Hepatic stellate cell (primary cell): ENCODE measurements at places on chromosomes 3 and 15.

GRCh38 chr15:81752546-81752942, 293.3 kb downstream of the MEX3B start:
- no peak for DNase-seq

GRCh38 chr3:14812196-14812790, 6.5 kb upstream of the FGD5 start:
- no peak for DNase-seq

GRCh38 chr3:40396406-40396805, 9.4 kb downstream of the ENTPD3 start:
- no peak for DNase-seq

DNA sequence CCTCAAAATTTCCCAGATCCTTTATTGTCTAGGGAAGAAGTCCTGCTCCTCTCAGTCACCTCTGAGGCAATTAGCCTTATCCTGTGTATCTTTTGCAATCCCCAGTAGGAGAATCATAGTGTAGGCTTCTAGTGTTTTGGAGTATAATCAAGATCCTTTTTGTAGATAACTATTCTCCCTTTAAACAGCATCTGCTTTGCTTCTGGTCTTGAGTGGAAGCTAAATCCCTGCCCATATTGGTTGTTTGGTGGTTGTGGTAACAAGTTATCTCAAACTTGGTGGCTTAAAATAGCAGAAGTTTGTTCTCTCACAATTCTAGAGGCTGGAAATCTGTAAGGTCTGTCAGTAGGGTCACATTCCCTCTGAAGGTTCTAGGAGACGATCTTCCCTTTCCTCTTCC, 217.5 kb upstream of the RASGRP1 start:
- DNase-seq, result no peak

GRCh38 chr3:111936967-111937366, 41.9 kb upstream of the ABHD10 start:
- DNase-seq, result no peak

- DNase-seq, result no peak
Observed at GRCh38 chr3:143315766-143316165, 196.2 kb downstream of the CHST2 start.

- DNase-seq, result no peak
Observed at GRCh38 chr3:27688053-27688452, 34.1 kb downstream of the EOMES start.

- DNase-seq, result peak; percentile 82
Observed at GRCh38 chr15:59221511-59222505, 15.2 kb downstream of the LDHAL6B start.

DNA sequence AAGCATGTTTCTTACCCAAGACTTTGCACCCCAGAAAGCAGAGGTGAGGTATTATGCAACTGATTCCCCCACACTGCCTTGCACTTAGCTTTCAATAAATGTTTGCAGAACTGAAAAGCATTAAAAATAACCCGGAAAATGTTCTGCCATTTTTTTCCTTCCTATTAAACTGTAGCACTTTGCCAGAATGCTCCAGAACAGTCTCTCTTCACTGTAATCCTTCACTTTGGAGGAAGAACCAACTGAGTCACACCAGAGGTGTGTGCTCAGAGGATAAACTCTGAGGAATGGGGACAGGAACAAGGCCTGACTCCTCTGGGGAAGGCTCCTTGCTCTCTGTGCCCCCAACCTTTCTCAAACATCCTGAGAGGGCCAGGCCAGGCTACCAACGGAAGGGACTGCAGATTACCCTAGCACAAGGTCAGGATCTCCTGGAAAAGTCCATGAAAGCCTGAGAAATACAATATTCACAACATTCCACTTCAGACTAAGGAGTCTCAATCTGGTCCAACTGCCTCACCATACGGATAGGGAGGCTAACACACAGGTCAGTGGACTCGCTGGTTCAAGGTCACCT, 19.0 kb downstream of the ANP32A start:
- DNase-seq, result no peak

GRCh38 chr3:179369621-179370020, 22.1 kb downstream of the MFN1 start:
- DNase-seq, result no peak

DNA sequence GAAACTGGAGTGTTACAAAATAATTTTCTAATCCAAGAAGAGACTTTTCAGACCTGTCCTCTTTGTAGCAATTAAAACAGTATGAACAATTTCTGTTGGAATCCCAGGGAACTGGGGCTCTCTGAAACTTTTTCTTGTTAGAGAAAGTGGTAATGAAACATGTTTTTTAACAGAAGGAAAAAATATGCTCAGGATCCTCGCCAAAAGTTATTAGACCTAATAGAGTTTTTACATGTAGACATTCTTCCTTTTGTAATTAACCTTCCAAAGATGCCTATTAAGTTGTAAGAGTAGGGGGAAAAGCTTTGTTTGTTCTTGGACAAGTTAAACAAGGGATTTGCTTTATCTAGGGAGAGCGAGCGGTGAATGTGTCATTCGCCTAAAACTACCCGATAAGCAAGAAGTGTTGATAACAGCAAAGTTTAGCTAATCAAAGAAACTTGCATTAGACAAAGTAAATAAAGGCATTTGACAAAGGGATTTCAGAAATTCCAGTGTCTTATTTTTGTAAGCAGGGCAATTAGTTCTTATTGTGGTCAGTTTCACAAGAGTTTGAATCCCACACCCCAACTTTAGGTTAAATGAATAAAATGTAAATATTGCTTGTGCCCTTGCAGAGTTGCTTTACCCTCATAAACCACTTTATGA, 2.3 kb downstream of the RARB start:
- no peak for DNase-seq

GRCh38 chr15:76803049-76803571, 102.0 kb downstream of the SCAPER start:
- no peak for DNase-seq

DNA sequence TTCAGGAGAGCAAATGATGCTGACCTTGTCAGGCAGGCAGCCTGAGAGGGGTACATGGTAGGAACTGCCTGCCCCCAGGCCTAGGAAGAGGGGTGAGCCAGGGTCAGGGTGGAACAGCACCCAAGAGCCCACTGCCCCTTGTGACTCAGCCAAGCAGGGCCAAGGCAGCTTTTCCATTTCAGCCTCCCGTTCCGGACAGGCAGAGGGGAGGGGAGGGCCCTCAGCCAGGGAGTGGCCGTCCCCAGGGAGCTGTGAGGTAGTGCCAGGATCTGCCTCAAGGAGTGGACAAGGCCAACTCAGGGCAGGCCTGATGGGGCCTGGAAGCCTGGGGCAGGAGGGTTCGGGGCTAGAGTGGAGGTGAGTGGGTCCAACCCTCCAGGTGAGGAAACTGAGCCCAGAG, 5.1 kb upstream of the ANKRD63 start:
- no peak for DNase-seq

DNA sequence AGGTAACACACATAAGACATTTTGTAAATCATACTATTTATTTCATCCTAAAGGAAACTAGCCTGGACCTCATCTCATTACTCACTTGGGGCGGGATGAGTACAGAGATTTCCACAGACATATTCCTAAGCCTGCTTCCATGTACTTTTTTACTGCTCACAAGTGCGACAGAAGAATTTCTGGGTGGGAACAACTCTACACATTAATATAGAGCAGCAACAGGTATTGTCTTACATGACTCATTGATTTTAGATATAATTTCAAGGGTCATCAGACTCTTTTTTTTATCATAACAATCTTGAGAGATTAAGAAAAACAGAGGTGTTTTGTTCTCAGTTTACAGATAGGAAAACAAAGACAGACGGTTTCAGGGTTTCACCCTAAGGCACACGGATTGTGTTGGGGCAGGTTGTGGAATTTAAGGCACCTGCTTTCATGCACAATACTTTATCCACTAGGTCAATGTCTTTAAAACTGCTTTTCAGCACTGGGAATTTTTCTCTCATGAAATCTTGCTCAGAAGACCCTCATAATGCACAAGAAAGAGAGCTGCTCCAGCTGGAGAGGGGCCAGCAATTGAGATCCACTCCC, 186.7 kb upstream of the CDIN1 start:
- DNase-seq, result no peak

DNA sequence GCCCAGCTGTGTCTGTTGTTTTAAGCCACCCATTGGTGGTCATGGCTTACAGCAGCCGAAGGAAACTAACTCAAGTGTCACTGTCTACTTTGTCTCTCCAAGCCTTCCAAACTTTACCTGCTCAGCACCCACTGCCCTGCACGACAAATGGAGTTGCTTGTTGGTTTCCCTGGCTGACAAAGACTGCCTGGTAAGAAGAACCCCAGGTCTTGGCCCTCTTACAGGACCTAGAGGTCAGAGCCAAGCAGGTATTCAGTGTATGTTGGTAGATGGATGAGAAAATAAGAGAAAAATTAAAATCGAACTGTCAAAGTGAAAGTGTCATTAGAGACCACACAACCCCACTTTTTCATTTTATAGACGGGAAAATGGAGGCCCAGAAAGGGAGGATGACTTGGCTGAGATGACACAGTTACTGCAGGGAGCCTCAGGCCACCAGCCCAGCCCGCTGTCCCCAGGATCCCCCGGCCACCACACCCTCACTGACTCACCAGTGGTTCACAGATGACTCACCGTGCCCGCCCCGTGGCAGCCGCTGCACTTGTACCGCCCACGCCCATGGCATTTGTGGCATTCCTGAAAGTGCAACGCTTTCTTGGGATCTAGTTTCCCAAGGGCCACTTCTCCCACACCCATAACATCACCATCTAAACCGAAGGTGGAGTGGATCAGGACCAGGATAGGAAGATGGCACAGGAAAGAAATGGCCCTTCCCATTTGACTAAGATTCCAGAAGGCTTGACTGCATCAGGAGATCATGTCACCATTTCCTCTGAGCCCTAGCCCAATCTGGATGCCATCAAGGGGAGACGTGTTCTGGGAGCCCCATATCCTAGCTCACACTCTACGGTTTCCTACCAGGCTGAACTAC, 15.2 kb downstream of the SSUH2 start:
- peak; percentile 92 for DNase-seq

DNA sequence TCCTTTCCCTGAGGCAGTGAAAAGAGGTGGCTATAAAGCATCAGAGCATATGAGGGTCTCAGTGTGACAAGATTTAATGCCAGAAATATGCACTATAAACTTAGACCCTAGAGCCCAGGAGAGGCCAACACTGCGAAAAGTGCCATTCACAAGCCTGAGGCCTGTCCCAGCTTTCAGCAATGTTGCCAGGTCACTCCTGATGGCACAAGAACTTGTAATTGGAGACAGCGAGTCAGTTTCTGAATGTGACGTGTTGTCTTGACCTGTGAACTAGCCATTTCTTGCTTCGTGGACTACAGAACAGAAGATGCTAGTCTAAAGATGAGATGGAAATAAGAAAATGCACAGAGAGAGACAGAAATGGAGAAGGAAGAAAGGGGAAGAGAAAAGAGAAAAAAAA, 87.9 kb downstream of the WDR72 start:
- no peak for DNase-seq

DNA sequence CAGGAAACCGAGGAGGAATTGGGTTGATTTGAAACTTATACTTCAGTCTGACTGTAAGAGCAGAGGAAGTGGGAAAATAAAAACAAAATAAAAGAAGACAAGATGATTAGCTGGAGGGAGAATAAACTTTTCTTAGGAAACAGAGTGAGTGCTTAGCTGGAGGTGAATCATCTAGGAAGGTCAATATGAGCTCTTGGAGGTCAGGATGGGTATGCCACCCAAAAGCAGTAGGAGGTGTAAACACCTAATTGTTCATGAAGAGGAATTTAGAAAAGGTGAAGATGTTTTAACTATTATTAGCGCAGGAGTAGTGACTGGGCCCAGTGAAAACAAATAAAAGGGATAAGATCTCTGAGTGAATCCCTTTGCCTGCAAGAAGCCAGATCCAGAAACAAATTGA, 39.9 kb upstream of the ARL14 start:
- DNase-seq, result no peak

DNA sequence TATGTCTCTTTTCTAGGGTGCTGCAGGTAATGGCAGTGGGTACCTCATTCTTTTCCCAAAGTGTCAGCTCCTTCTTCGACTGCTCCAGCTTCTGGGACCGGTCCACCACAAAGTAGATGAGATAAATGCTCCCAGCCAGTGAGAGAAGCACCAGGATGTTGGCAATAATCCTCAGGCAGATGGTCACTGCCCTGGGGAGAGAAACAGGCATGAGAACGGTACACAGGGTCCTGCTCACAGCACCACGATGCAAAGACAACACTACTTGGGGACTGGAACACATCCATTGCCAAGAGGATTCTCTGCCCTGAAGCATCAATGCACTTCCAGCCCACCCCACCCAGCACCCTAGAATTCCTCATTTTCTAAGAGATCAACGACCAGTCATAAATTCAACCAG, 22.4 kb downstream of the TMC3 start:
- DNase-seq, result no peak

DNA sequence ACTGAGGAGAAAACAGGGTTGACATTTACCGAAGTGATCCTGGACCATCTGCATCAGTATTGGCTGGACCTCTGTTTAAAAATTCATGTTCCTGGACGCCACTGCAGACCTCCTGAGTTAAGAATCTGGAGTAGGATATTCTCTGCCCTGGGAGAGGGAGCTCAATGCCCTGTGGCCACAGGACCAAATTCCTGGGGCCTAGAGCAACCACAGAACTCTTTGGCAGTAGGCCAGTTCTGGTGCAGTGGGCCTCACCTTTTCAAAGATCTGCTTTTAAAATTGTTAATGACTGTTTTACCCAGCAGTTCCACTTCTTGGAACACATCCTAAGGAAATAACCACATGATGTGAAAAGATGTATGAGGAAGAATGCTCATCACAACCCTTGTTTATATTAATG, 133.3 kb upstream of the ADPGK start:
- no peak for DNase-seq

DNA sequence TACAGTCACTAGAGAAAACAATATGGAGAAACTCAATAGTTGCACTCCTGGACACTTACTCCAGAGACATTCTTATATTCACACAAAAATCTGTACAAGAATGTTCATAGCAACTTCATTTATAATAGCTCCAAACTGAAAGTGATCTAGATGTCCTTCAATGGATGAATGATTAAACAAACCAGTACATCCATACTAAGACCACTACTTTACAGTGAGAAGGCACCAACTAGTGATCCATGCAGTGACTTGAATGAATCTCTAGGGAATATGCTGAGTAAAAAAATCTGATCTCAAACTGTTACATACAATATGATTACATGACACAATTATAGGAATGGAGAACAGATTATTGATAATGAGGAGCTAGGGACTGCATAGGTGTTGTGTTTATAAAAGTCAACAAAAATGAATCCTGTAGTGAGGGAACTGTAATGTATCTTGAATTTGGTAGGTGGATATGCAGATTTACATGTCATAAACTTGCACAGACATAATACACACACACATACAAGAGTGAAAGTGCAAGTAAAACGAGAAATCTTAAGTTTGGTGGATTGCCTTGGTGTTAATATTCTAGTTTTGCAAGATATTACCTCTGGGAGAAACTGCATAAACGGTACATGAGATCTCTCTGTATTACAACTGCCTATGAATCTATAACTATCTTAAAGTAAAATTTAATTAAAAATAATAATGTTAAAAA, 85.7 kb downstream of the SPATA16 start:
- DNase-seq, result no peak
